Spinal cord (tissue), 10 donors: ENCODE measurements at places on chromosomes 4 and X. TPM values are rescaled to one million over a fixed set of nuclear protein-coding genes. Genes with fewer than 3 reads are reported as not detected.

The EPGN gene
- total RNA-seq: 14.2 TPM

The SYTL4 gene
- total RNA-seq: 9.0 TPM

GRCh38 chr4:172149329-172149728 is 336.1 kb downstream of the GALNTL6 start:
- no peak for DNase-seq

DNA sequence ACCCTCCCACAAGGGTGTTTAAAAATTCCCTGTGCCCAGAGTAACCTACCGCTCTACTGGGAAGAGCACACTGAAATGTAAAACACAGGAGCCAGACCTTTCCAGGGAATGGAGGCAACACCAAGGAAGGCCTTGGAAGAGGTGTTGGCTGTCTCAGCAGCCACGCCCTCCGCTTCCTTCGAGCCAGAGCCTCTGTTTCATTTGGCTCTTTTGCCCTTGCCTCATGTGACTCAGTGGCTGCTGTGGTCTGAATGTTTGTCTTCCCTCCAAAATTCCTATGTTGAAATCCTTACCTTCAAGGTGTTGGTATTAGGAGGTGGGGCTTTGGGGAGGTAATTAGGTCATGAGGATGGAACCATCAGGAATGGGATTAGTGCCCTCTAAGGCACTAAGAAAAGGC is 11.3 kb downstream of the SCD5 start:
- no peak for DNase-seq

- DNase-seq: no peak
These were observed 13.7 kb downstream of the RASSF6 start for GRCh38 chr4:73606465-73606974.

- DNase-seq: no peak
These were observed 39.0 kb downstream of the FBXO8 start for GRCh38 chr4:174244441-174244840.
